ENCODE measurements at places on chromosomes 11 and 22. TPM values are rescaled to one million over a fixed set of nuclear protein-coding genes. Genes with fewer than 3 reads are reported as not detected.

- DNase-seq: peak; percentile 47
These were observed 48.7 kb downstream of the IGLL1 start for GRCh38 chr22:23531283-23531956.

DNA sequence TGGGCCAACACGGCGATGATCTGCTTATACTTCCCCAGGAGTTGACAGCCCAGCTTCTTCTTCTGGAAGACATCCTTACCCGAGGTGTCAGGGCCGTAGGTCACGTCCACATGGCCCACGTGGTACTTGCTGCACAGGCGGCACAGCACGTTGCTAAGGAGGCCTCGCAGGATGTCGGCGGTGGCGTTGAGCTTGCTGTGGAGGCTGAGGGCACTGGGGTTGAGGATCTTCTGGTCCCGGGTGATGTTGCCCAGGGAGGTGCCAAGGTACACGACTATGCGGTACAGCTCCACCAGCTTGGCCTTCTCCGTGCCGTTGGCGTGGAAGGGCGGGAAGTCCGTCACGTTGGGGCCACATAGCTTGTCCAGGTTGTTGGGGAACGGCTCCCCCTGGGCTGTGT lies 2.9 kb downstream of the LIF start:
- no peak for DNase-seq

GRCh38 chr11:35118906-35119305 lies 20.1 kb upstream of the CD44 start:
- no peak for DNase-seq

GRCh38 chr22:47369020-47369419 lies 606.6 kb downstream of the TBC1D22A start:
- peak; percentile 37 for DNase-seq

DNA sequence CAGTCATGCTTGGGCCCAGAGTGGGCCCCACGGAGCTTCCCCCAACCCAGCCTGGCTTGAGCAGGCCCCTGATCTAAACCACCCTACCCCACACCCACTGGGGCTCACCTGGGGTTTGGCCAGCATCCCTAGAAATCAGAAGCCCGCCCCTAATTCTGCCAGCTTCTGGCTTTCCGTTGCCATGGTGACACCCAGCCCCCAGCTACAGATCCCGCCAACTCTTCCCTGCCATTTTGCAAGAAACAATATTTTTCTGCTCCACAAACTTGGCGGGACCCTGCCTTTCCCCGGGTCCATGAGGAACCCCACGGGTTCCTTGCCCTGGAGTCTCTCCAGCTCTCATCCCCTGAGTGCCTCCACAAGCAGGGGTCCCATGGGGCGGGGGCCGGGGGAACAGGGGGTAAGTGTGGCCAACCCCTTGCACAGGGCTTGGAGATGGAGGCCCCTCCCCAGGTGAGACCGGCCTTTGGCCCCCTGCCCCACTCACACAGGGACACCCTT lies 90.0 kb downstream of the CDKN1C start:
- DNase-seq: peak; percentile 55

- no peak for DNase-seq
These were observed 9.1 kb downstream of the ARRB1 start for GRCh38 chr11:75342231-75342918.

GRCh38 chr11:80559942-80560341 lies 1119.1 kb upstream of the TENM4 start:
- DNase-seq: no peak

DNA sequence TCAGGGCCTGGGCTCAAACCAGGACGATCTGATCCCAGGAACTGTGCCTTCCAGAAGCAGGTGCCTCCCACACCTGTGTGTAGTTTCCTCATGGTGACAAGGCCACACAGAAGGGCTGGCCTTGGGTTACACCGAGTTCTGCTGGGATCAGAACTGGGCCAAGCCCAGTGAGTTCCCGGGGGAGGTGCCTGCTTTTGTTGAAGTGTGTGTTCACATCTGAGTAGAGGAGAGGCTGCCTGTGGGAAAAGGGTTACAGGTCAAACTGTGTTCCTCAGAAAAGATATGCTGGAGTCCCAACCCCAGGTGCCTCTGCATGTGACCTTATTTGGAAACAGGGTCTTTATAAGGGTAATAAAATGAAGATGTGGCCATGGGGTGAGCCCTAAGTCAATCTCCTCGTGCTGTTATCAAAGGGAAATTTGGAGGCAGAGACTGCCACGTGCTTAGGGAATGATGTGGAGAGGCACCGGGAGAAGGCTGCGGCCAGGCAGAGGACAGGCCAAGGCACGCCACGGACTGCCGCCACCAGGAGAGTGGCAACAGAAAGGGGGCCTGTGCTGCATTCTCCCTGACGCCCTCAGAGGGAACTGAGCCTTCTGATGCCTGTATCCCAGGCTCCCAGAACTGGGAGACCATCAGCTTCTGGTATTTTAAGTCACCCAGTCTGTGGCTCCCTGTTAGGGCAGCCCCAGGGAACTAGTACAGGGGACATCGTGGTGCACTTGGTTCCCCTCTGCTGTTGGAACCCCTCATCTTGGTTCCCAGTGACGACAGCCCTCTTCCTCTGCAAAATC lies 158.8 kb downstream of the CACNA1I start:
- DNase-seq: no peak

- no peak for DNase-seq
These were observed 557.3 kb upstream of the ANO5 start for GRCh38 chr11:21635394-21636145.

- peak; percentile 55 for DNase-seq
These were observed 5.7 kb downstream of the CTSD start for GRCh38 chr11:1757861-1758610.

- no peak for DNase-seq
These were observed 309.1 kb downstream of the SWAP70 start for GRCh38 chr11:9972989-9973388.

GRCh38 chr11:11028017-11028692 lies 170.3 kb upstream of the ZBED5 start:
- peak; percentile 81 for DNase-seq

- no peak for DNase-seq
These were observed 12.9 kb downstream of the OR51E2 start for GRCh38 chr11:4684631-4685285.

DNA sequence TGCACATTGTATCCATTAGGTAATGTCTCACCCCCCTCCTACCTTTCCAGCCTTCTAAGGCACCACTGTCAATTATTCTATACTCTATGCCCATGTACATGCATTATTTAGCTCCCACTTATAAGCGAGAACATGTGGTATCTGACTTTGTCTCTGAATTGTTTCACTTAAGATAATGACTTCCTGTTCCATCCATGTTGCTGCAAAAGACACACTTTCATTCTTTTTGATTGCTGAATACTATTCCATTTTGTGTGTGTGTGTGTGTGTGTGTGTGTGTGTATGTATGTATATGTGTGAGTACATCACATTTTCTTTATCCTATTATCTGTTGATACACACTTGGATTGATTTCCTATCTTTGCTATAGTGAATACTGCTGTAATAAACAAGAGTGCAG lies 84.2 kb downstream of the PGR start:
- DNase-seq: no peak

ABTB2 gene
- total RNA-seq: 10.5 TPM

RIBC2 gene
- 0.22 TPM for total RNA-seq

SLC37A2 gene
- 12.7 TPM for total RNA-seq

ASPHD2 gene
- 1.2 TPM for total RNA-seq

ELF5 gene
- total RNA-seq: not detected

LUZP2 gene
- 0.18 TPM for total RNA-seq

PICK1 gene
- total RNA-seq: 28.7 TPM

MUC15 gene
- total RNA-seq: not detected

AQP11 gene
- 1.4 TPM for total RNA-seq

KIF18A gene
- 0.89 TPM for total RNA-seq

CCDC73 gene
- total RNA-seq: not detected
